ENCODE measurements at places on chromosomes 12 and 14. TPM values are rescaled to one million over a fixed set of nuclear protein-coding genes. Genes with fewer than 3 reads are reported as not detected.

SERPINA10 gene
- polyA plus RNA-seq: not detected

- DNase-seq: peak; percentile 31
These were observed 765 bp downstream of the TMEM120B start for GRCh38 chr12:121713257-121713777.

GRCh38 chr12:109461846-109462756 lies 15.0 kb downstream of the KCTD10 start:
- DNase-seq: peak; percentile 93

- no peak for DNase-seq
These were observed 53.0 kb upstream of the PRMT8 start for GRCh38 chr12:3437986-3438385.

DNA sequence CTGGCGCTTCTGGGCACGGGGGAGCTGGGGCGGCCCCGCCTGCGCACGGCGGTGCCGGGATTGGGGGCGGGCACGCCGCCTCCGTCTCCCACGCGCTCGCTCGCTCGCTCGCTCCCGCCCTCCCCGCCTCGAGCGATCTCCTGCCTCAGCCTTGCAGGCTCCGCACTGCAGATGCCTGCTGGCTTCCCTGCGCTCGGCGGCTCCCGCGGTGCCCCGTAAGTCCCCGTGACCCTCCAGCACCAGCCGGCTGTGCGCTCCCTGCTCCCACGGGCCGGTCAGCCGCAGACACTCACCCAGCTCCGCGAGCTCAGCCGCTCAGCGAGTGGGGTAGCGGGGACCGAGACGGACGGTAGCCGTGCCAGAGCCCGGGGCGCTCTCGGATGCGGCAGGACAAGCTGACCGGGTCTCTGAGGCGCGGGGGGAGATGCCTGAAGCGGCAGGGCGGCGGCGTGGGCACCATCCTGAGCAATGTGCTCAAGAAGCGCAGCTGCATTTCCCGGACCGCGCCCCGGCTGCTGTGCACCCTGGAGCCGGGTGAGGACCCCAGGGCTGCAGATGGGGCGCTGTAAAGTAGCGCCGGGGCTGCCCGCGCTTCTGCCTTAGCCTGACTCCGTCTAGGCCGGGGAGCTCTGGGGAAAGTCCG lies at the start of gene TBC1D30:
TBC1D30 (plus strand) TSS at position 148 of the 643 bp plus-strand sequence; CDS start at position 381, 233 bp downstream.
- DNase-seq: no peak

- no peak for DNase-seq
These were observed 243.1 kb downstream of the ERC1 start for GRCh38 chr12:1234073-1234472.

DNA sequence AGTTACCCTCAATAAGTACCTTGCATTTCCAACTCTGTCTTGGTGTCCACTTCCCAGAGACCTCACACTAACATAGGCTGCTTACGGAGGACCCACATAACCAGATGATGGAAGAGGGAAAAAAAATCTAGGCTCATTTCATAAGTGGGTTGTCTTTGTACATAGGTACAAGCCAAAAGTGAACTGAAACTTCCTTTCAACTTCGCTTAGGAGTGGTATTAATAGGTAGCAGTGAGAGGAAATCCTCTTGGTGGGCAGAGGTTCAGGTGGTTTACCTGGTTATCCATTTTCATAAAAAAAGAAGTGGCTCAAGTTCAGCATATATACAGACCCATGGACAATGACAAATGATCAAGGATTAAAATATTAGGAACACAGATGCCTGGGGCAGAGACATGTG lies 35.8 kb upstream of the RNU6-7 start:
- DNase-seq: no peak

Measured in psoas muscle (tissue), 8 donors.